Natural killer cell (primary cell): ENCODE measurements at places on chromosomes 11 and 22.

- no peak overlapping the region for H3K27ac ChIP-seq
- DNase-seq, result no peak
- no peaks in the 10 kb centered on the region for H3K36me3 ChIP-seq
- H3K27me3 ChIP-seq, result no peaks in the 10 kb centered on the region
Measured at GRCh38 chr11:28887681-28888080, 779.5 kb downstream of the METTL15 start.

GRCh38 chr11:122248939-122249338 is 132.9 kb upstream of the BLID start:
- H3K27me3 ChIP-seq, result no peaks in the 10 kb centered on the region
- no peak for DNase-seq
- H3K36me3 ChIP-seq, result no peaks in the 10 kb centered on the region
- H3K4me3 ChIP-seq, result no peak overlapping the region

- no peak overlapping the region for H3K4me3 ChIP-seq
- H3K27me3 ChIP-seq, result no peaks in the 10 kb centered on the region
- no peaks in the 10 kb centered on the region for H3K4me1 ChIP-seq
Measured at GRCh38 chr11:665062-665703, 28.1 kb downstream of the DRD4 start.

GRCh38 chr11:77325159-77325558 is 23.7 kb upstream of the GDPD4 start:
- H3K27me3 ChIP-seq, result no peaks in the 10 kb centered on the region
- H3K36me3 ChIP-seq, result peaks cover 12% of the 10 kb centered on the region
- no peak for DNase-seq
- H3K27ac ChIP-seq, result no peak overlapping the region

DNA sequence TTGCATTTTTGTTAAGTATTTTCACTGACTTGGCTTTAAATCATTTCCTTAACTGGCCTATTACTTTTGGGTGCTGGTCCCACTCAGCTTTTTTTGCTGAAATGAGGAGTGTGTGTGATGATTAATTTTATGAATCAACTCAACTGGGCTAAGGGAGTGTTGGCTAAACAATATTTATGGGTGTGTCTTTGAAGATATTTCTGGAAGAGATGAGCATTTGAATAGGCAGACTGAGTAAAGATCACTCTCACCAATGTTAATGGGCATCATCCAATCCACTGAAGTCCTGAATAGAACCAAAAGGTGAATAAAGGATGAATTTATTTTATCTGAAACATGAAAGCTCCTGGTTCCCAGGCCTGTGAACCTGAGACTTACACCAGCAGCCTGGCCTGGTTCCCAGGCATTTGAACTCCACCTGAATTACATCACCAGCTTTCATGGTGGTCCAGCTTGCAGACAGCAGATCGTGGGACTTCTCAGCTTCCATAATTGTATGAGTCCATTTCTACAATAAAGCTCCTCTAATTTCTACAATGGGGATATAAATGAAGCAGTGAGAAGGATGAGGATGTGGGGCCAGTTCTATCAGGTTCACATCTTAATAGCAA is 241.3 kb upstream of the ZC3H12C start:
- H3K27ac ChIP-seq, result no peak overlapping the region
- no peak for DNase-seq
- no peaks in the 10 kb centered on the region for H3K36me3 ChIP-seq
- no peaks in the 10 kb centered on the region for H3K27me3 ChIP-seq
- H3K4me1 ChIP-seq, result no peaks in the 10 kb centered on the region

GRCh38 chr11:15101072-15101709 is 13.5 kb upstream of the INSC start:
- peaks cover 4% of the 10 kb centered on the region for H3K4me1 ChIP-seq
- H3K4me3 ChIP-seq, result no peak overlapping the region
- no peaks in the 10 kb centered on the region for H3K27me3 ChIP-seq

DNA sequence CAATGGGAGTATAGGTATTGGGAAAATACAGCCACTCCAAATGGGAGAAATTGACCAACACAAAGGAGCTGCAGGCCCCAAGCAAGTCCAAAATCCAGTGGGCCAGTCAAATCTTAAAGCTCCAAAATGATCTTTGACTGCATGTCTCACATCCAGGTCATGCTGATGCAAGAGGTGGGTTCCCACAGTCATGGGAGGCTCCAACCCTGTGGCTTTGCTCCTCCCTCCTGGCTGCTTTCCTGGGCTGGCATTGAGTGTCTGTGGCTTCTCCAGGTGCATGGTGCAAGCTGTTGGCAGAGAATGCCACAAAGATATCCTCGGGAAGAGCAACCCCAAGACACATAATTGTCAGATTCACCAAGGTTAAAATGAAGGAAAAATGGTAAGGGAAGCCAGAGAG is 80.8 kb downstream of the IGLL5 start:
- H3K4me1 ChIP-seq, result no peaks in the 10 kb centered on the region
- no peak overlapping the region for H3K27ac ChIP-seq
- peaks cover 21% of the 10 kb centered on the region for H3K27me3 ChIP-seq
- no peak for DNase-seq
- no peak overlapping the region for H3K4me3 ChIP-seq
- H3K36me3 ChIP-seq, result no peaks in the 10 kb centered on the region

DNA sequence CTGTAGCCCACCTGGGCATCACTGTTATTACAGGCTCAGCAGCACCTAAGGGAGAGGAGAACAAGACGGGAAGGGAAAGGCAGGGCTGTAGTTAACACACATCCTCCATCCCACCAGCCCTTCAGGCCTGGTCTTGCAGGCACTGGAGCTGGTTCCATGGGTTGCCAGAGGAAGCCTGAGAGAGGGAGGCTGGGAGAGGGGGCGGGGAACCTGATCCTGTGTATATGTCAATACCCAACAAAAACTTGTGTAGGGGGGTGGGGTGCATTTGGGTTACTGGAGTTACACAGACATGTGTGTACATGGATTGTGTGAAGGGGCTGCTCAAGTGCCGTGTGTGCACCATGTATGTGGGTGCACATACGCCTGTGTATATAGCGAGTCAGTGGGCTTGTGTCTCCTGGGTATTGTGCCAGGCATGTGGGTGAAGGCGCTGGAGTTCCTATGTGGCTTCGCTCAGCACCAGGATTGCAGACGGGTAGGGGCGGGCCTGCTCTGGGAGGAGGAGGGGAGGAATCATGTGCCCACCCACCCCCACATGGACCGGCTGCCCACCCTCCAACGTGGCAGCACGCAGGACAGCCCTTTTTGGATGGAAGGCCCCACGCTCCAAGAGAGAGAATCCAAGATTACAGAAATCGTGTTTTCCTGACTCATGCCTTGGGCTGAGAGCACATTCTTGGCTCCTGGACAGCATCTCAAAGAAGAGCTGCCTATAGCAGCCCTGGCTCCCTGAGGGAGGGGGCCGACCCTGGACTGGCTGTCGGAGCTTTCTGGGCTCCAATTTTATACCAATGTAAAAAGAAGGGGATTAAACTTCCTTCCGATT is 4.2 kb upstream of the SERPINH1 start:
- peaks cover 16% of the 10 kb centered on the region for H3K4me1 ChIP-seq
- no peak for DNase-seq
- no peak overlapping the region for H3K27ac ChIP-seq
- H3K27me3 ChIP-seq, result no peaks in the 10 kb centered on the region

- no peaks in the 10 kb centered on the region for H3K36me3 ChIP-seq
- no peak for DNase-seq
- no peak overlapping the region for H3K27ac ChIP-seq
- H3K4me1 ChIP-seq, result no peaks in the 10 kb centered on the region
- H3K4me3 ChIP-seq, result no peak overlapping the region
Measured at GRCh38 chr11:38530226-38530625, 1932.2 kb upstream of the RAG2 start.

- H3K4me3 ChIP-seq, result no peak overlapping the region
- DNase-seq, result peak; percentile 3
- H3K27ac ChIP-seq, result no peak overlapping the region
- H3K27me3 ChIP-seq, result no peaks in the 10 kb centered on the region
- peaks cover 14% of the 10 kb centered on the region for H3K4me1 ChIP-seq
- H3K36me3 ChIP-seq, result no peaks in the 10 kb centered on the region
Measured at GRCh38 chr22:49763138-49763537, 64.5 kb downstream of the BRD1 start.

DNA sequence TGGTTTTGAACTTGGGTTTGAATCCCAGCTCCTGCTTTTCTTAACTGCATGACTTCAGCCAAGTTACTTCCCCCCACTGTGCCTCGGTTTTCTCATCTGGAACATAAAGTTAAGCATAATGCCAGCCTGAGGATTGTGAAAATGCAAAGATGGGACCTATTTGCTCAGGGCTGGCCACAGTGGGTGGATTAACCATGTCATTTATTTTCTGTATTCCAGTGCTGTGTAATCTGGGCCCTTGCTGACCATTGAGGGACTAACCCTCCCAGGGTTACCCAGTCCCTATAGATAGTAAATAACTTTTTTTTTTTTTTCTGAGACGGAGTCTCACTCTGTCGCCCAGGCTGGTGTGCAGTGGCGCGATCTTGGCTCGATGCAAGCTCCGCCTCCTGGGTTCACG is 1.5 kb upstream of the VPREB3 start:
- H3K27me3 ChIP-seq, result no peaks in the 10 kb centered on the region
- no peak for DNase-seq
- no peaks in the 10 kb centered on the region for H3K36me3 ChIP-seq
- H3K4me3 ChIP-seq, result no peak overlapping the region
- H3K27ac ChIP-seq, result no peak overlapping the region

GRCh38 chr11:4455419-4455818 is 6.3 kb downstream of the OR52K2 start:
- H3K27ac ChIP-seq, result no peak overlapping the region
- no peaks in the 10 kb centered on the region for H3K4me1 ChIP-seq
- no peaks in the 10 kb centered on the region for H3K27me3 ChIP-seq
- H3K4me3 ChIP-seq, result no peak overlapping the region
- H3K36me3 ChIP-seq, result no peaks in the 10 kb centered on the region

DNA sequence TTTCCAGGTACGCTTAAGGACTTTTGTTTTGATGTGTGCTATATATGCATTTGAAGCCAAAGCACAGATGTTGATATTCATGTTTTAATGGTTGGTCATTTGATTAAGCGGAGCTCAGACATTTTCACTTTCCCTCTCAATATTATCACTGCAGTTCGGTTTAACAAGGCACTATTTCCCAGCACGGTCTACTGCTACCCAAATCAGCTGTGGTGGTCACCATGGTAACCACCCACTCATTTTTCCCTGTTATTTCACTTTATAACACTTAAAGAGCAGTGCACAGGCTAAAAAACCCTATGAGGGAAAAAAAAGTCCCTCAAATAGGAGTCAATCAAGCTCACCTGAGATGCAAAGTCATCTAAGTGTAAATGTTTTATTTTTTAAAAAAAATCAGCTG is 439.6 kb upstream of the CCDC90B start:
- H3K4me1 ChIP-seq, result no peaks in the 10 kb centered on the region
- no peak overlapping the region for H3K27ac ChIP-seq
- H3K4me3 ChIP-seq, result no peak overlapping the region
- H3K36me3 ChIP-seq, result no peaks in the 10 kb centered on the region
- DNase-seq, result no peak

DNA sequence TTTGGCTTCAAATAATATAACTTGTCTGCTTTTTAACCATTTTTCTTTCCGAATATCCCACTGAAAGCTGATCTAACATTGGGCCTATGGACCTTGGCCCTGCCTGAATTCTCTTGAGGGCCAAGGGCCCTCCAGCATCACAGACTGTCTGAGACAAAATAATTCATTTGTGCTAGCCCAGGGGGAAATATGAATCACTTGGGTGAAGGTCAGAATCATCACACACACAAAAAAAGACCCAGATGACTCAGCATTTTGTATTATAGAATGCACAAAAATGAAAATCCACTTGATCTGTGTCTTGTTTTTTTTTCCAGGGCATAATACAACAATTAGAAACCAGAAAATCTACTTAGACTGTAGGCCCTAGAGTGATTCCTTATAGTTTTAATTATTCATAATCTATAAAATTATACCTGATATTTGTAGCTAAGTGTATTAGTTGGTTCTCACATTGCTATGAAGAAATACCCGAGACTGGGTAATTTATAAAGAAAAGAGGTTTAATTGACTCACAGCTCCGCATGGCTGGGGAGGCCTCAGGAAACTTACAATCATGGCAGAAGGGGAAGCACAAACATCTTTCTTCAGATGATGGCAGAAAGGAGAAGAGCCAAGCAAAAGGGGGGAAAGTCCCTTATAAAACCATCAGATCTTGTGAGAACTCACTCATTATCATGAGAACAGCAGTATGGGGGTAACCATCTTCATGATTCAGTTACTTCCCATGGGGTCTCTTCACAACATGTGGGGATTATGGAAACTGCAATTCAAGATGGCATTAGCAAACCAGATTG is 15.6 kb upstream of the RDX start:
- H3K36me3 ChIP-seq, result no peaks in the 10 kb centered on the region
- no peak overlapping the region for H3K4me3 ChIP-seq
- no peaks in the 10 kb centered on the region for H3K27me3 ChIP-seq

- no peak overlapping the region for H3K4me3 ChIP-seq
- no peak for DNase-seq
- H3K27me3 ChIP-seq, result no peaks in the 10 kb centered on the region
- H3K36me3 ChIP-seq, result no peaks in the 10 kb centered on the region
Measured at GRCh38 chr22:30790366-30790765, 95.7 kb downstream of the OSBP2 start.

DNA sequence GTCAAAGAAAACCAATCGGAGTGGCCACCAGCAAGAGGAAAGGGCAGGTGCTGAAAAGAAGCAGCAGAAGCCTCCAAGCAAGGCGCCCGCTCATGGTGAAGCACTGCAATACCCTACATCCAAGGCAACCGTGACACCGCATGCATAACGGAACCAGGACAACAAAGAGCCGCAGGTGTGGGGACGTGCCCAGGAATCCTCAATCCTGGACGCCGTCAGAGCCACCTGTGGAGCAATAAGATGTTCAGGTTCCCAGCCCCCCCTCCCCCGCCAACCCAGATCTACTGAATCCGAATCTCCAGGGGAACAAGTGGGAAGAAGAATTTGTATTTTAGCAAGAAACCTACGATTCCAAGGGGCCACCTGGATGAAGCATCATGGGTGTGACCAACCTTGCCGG is 70.8 kb downstream of the SHANK2 start:
- DNase-seq, result no peak
- H3K36me3 ChIP-seq, result no peaks in the 10 kb centered on the region
- no peaks in the 10 kb centered on the region for H3K4me1 ChIP-seq
- no peak overlapping the region for H3K27ac ChIP-seq
- H3K27me3 ChIP-seq, result no peaks in the 10 kb centered on the region

DNA sequence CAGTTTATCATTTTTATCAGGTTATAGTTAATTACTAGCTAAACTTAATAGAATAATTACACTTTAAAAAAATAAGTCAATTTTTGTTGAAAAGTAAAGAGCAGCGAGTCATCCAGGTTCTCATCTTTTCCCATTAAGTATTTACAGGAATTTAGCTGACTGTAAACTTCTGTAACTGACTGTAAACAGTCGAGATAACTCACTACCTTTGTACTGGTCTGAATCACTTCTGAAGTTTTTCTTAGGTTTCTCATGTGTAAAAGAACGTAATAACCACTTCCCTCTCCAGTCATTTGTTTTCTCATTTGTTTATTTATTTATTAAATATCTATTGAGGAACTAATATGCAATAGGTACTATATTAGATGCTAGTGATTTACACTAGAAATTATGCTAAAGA is 270.8 kb downstream of the DYNC2H1 start:
- no peaks in the 10 kb centered on the region for H3K36me3 ChIP-seq
- H3K27ac ChIP-seq, result no peak overlapping the region
- H3K4me1 ChIP-seq, result no peaks in the 10 kb centered on the region
